ENCODE measurements at places on chromosomes 7 and 10.

GRCh38 chr7:1422512-1423263 is 36.6 kb downstream of the MICALL2 start:
- DNase-seq, result no peak

GRCh38 chr7:157080111-157080730 is 58.5 kb upstream of the UBE3C start:
- no peak for DNase-seq

GRCh38 chr7:75040512-75040911 is 33.1 kb downstream of the RCC1L start:
- DNase-seq, result no peak

GRCh38 chr10:129833468-129833950 is 130.6 kb downstream of the EBF3 start:
- DNase-seq, result no peak

DNA sequence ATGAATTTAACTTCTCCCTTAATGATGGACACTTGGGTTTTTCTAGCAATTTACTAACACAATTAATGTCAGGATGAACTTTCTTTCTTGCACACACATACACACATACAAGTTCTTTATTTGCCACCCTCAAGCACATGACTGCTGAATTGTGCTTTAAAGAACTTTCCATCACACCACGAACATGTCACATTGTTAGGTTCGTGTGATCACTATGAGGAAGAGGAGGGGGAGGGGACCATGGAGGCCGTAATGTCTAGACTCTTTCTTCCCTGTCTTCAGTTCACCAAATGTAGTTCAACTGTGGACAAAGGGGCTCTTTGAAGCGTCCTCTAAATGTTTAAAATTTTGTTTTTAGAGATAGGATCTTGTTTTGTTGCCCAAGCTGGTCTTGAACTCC is 31.0 kb downstream of the NUP42 start:
- DNase-seq, result no peak

- peak; percentile 62 for DNase-seq
Measured at GRCh38 chr10:33095867-33096815, 138.1 kb upstream of the ITGB1 start.

DNA sequence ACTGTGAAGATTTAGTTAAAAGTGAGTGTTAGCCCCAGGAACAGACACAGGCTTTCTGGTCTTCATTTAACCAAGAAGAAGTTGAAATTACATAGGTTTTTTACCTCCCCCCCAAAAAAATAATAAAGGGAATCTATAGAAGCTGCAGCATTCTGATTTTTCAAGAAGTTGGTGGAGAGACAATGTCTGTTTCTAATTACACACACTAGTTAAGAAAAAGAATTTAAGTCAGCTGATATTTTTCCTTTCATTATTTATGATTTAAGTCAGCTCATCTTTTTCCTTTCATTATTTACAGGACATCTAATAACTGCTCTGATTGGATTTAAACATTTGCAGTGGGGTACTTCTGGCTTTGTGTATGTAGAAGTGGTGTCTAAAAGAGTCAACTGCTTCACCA is 201.4 kb upstream of the NRP1 start:
- DNase-seq, result peak; percentile 28

GRCh38 chr10:74000892-74001669 is 3.2 kb downstream of the VCL start:
- no peak for DNase-seq

GRCh38 chr7:48481235-48481634 is 310.0 kb downstream of the ABCA13 start:
- no peak for DNase-seq

- DNase-seq, result no peak
Measured at GRCh38 chr10:121678631-121679174, 80.5 kb upstream of the FGFR2 start.

GRCh38 chr7:30596014-30596641 is 1.4 kb downstream of the GARS1 start:
- DNase-seq, result peak; percentile 62

- no peak for DNase-seq
Measured at GRCh38 chr7:157646551-157646950, 309.7 kb downstream of the DNAJB6 start.

DNA sequence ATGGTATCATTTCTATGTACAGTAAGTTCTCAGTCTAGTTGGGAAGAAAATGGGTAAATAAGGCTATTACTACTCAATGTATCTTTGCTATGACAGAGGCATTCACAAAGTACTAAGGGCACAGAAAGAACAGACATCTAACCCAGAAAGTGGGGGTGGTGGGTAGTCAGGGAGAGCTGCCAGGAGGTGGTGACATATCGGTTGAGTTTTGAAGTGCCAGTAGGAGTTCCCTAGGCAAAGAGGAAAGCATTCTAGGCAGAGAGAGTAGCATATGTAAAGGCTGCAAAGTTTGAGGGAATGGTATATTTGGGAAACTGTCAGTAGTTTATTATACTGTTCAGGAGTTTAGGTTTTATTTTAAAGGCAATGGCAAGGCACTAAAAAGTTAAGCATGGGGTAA is 282.8 kb downstream of the PHTF2 start:
- DNase-seq, result no peak

- DNase-seq, result no peak
Measured at GRCh38 chr7:137209151-137209817, 134.2 kb downstream of the PTN start.

Measured in fibroblast of skin of abdomen (primary cell).